ENCODE measurements at places on chromosomes 2 and 18. TPM values are rescaled to one million over a fixed set of nuclear protein-coding genes. Genes with fewer than 3 reads are reported as not detected.

EVX2 gene
- not detected for total RNA-seq

GRCh38 chr2:241003369-241003768 lies 5.0 kb downstream of the SNED1 start:
- DNase-seq = no peak

CD226 gene
- total RNA-seq = 0.91 TPM

GRCh38 chr2:136025057-136025973 lies 39.9 kb upstream of the DARS1 start:
- peak; percentile 77 for DNase-seq

FOXI3 gene
- total RNA-seq = not detected

DNA sequence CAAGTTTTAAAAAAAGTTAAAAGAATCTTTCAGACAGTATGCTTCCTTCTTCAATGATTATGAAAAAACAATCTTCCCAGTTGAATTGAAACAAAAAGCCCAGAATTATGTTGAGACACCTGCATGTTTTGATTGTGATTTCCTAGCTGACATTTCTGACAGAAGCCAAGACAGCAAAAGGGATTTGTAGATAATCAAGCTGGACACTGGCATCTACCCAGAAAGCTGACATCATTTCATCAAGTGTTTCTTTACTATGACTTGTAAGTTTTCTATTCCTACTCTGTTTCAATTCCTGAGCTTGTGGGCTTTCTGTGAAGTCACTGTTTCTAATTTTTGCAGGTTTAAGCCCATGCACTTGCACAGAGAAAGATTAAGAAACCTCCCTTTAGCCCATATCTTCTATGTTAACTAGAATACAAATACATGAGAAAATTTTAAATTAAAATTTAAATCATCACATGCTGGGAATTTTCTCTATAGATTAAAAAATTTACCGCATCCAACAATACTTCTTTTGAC lies 82.9 kb upstream of the CCDC85A start:
- no peak for DNase-seq

GRCh38 chr2:85647823-85648526 lies 20.0 kb downstream of the SFTPB start:
- no peak for DNase-seq

GRCh38 chr18:49052891-49053644 lies 102.3 kb upstream of the SMAD7 start:
- DNase-seq = no peak

DNA sequence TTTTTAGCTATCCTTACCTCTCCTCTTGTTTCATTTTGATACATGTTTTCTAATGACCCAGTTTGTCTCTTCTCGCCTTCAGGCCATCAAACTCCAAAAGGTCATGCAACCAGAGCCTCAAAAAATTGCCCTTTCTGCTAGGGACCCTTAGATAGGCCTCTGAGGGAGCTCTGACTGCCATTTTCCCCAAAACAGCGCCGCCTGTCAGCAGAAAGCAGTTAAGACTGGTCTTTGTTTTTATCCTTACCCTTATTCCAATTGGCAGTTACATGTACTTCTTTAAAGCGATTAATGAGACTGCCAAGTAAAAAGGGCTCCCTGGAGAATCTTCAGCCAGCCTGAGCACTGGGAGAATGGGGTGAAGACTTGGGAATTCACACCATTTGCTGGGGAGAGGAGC lies 55.1 kb upstream of the RIT2 start:
- DNase-seq = no peak

- no peak for DNase-seq
Observed at GRCh38 chr2:138071720-138072719, 107.7 kb downstream of the HNMT start.

FBXO15 gene
- not detected for total RNA-seq

APOB gene
- 9.1 TPM for total RNA-seq

PAIP2B gene
- total RNA-seq = 76.6 TPM

DNA sequence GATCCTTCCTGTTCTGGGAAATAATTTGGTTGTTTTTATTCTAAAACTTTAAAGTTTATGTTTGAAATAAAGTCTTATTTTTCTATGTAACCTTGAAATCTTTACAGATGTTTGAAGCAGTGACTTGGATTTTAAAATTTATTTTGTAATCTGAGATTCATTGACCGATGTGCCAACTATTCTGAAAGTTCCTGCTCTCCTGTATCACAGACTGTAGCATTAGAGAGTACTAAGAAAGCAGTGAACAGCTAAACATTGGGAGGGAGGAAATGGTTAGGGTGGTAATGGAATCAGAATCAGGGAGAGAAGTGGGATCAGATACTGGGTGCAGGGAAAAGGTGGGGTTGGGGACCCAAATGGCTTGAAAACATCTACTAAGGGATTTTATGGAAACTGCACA lies 69.9 kb downstream of the CDC42EP3 start:
- no peak for DNase-seq

- DNase-seq = no peak
Observed at GRCh38 chr18:55420665-55421307, 167.2 kb downstream of the TCF4 start.

CERKL gene
- total RNA-seq = not detected

DNA sequence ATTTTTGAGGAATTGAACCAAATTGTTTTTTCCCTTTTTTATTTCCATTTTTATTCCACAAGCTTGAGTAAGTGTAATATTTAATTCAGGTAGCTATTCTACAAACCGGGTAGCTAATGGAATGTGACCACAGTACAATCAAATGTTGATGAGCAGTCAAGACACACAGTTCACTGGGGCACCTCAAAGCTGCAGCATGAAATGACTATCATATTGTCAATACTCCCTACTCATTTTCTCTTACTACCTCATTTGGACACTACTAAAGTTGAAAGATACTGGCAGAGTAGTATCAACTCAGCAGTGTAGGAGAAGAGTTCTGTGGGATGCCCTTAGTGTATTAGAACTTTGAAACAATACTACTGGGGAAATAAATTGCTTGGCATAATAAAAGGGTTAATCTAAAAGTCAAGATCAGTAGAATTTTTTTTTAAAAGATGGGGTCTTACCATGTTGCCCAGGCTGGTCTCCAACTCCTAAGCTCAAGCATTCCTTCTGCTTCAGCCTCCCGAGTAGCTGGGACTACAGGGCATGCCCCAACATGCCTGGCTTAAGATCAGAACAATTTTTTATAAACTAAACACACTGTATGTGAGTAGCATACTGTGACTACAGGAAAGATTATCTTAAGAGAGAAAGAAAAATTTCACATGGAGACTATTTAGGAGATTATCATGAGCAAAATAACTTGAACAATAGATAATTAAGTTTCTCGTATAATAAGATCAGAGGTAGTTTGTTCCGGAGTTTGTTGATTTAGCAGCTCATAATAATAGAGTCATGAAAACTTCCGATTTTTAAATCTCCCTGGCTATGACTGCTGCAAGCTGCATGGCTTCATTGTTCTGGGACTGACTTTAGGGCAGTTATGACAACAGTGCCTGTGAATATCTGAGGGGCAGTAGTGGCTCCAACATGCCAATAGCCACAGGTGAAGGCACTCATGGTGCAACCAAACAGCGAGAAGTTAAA lies 43.7 kb downstream of the MYO3B start:
- no peak for DNase-seq

- DNase-seq = no peak
Observed at GRCh38 chr2:213696442-213696841, 412.2 kb downstream of the SPAG16 start.

GRCh38 chr2:76984359-76984758 lies 537.8 kb downstream of the LRRTM4 start:
- DNase-seq = no peak

MEIS1 gene
- 38.0 TPM for total RNA-seq

ASXL3 gene
- total RNA-seq = 6.7 TPM

DNA sequence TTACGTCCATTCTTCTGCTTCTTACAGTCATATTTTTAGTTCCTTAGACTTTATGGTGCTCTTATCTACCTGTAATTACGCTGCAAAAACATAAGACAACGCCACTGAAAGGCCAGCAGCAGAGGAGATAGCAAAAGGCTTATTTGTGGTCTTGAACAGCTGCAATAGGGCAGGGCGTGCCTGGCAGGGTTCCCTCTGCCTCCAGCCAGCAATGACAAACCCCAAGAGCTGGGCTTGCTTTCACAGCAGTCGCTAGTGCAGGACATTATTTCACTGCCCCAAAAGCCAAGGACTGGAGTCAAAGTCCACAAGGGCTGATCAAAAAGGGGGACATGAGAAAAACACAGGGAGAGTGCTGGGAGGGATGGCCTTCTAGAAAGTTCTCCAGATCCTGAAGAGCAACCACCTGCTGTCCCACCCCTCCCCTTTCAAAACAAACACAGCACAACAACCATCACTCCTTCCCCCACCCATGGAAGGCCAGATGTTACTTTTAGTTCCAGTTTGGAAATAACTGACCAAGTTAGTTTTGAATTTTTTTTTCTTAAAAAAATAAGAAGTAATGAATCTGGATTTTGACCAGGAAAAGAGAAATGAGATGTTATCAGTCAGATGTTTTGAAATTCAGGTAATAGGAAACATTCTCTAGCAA lies 127.8 kb downstream of the RBMS1 start:
- DNase-seq = peak; percentile 82

ERFE gene
- 0.44 TPM for total RNA-seq

GRCh38 chr18:26976206-26976605 lies 110.7 kb upstream of the AQP4 start:
- no peak for DNase-seq

DNA sequence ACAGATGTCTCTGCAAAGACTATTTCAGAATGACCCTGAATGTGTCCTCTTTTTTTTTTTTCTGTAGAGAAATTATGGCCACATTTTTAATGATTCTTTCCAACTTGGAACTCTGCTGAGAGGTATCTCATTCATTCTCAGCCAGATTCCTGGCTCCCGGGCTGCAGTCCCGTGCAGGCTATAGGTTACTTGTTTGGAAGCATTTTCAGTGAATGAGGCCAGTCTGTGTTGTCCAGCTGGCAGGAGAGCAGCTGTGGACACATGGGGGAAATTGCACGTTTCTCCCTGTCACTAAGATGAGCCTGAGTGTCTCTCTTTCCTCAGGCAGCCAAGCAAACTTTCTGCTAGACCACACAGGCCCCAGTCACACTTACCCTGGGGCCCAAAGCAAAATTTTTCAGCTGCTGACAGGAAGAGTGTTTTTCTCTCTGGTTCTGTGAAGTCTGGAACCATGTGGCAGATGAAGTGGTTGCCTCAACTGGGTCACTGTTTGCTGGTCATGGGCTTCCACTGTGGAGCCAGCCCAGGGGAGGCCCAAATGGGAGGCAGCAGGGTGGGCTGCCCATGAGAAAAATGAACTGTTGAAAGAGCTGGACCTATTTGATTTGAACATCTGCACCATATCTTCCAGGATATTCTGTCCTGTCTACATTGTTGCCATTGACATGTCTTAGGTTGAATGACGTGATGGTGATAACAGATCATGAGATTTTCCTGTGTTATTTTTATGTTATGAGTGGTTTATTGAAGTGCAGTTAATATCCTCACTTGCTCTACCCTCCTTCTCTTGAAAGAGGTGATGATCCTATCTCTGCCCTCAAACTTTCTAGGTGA lies 431.2 kb downstream of the LPIN1 start:
- DNase-seq = peak; percentile 27

DNA sequence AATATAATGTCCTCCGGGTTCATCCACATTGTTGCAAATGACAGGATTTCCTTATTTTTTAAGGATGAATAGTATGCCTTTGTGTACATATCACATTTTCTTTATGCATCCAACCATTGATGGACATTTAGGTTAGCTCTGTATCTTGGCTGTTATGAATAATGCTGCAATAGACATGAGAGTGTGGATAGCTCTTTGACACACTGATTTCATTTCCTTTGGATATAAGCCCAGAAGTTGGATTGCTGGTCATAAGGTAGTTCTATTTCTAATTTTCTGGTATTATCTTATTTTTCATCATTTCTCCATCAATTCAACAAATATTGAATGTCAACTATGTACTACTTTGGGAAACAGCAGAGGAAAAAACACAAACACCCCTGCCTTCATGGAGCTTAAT lies 423.3 kb downstream of the MTX2 start:
- no peak for DNase-seq

DUSP2 gene
- total RNA-seq = 0.82 TPM

ZDBF2 gene
- 8.3 TPM for total RNA-seq

- no peak for DNase-seq
Observed at GRCh38 chr2:88085099-88085498, 17.5 kb downstream of the SMYD1 start.

DNA sequence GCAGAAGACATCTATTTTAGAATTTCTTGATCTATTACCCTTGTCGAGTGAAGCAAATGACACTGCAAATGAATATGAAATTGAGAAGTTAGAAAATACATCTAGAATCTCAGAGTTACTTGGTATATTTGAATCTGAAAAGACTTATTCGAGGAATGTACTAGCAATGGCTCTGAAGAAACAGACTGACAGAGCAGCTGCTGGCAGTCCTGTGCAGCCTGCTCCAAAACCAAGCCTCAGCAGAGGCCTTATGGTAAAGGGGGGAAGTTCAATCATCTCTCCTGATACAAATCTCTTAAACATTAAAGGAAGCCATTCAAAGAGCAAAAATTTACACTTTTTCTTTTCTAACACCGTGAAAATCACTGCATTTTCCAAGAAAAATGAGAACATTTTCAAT lies 370.4 kb downstream of the XIRP2 start:
- no peak for DNase-seq

HRH4 gene
- total RNA-seq = 0.33 TPM

GRCh38 chr2:28390241-28390745 lies 2.4 kb upstream of the FOSL2 start:
- peak; percentile 89 for DNase-seq

INPP5D gene
- 4.9 TPM for total RNA-seq

AMER3 gene
- not detected for total RNA-seq

MAP3K19 gene
- not detected for total RNA-seq

- DNase-seq = no peak
Observed at GRCh38 chr2:85746321-85747004, 7.3 kb upstream of the ATOH8 start.

MERTK gene
- 4.7 TPM for total RNA-seq

DNA sequence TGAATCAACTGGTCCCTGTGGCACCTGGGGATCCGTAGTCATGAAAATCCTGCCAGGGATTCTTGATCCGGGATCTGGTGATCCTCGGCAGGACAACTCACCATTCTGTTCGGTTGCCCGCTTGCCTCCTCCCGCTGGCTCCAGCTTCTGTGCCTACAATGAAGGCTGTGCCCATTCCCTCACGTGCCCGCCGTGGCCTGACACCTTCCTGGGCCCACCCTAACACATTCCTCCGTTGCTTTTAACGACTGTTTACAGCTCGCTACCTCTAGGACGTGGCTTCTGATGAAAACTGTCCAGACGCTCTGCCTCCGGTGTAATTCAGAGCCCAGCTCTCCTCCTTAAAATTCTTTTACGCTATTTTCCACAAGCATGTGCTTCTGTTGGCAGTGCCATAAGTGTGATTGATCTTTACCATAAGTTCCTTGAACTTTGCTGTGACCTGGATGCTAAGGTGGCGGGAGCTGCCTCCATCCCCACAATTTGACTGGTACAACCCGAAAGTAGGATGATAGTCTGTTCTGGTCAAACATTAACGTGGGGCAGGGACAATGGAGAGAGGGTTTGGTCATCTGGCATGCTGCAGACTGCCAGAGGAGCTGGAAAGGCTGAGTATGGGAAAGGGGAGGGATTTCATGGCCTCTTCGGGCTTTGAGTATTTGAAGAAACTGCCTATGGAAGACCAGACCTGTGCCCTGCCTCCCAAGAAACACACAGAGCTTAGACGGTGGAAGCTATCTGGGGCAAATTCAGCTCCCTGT lies 206.8 kb upstream of the TNP1 start:
- no peak for DNase-seq

- no peak for DNase-seq
Observed at GRCh38 chr2:193326296-193326695, 1131.6 kb upstream of the TMEFF2 start.

GRCh38 chr18:48345596-48345995 lies 63.6 kb downstream of the ZBTB7C start:
- no peak for DNase-seq

TMEM198 gene
- total RNA-seq = 2.5 TPM

Measured in left ventricle myocardium inferior (tissue), 1 donor.